HuH-7 (cell line): ENCODE measurements at places on chromosomes 11 and 22.

DNA sequence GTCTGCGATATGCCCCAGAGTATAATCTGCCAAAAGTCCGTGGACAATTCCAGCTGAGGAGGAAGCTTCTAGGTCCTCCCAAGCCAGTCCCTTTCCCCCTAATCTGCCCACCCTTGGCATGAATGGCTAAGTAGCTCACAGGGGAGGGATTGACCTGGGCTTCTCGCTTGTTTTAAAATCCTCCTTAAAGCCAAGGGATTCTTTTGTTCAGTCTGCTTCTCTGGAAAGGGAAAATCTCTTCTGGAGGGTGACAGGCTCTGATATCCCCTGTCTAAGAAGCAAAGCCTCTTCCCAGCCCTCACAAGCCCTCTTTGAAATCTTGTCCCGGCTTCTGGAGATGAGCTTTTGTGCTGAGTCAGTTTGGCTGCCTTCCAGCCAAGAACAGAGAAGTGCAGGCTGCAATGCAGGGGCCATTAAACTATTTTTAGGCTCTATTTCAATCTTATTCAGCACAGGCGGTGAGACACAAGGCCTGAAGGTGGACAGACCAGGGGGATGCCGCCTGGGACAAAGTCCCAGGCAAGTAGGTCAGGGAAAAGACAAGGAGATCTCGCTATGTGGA, 23.9 kb downstream of the NEFH start:
- DNase-seq, result no peak

DNA sequence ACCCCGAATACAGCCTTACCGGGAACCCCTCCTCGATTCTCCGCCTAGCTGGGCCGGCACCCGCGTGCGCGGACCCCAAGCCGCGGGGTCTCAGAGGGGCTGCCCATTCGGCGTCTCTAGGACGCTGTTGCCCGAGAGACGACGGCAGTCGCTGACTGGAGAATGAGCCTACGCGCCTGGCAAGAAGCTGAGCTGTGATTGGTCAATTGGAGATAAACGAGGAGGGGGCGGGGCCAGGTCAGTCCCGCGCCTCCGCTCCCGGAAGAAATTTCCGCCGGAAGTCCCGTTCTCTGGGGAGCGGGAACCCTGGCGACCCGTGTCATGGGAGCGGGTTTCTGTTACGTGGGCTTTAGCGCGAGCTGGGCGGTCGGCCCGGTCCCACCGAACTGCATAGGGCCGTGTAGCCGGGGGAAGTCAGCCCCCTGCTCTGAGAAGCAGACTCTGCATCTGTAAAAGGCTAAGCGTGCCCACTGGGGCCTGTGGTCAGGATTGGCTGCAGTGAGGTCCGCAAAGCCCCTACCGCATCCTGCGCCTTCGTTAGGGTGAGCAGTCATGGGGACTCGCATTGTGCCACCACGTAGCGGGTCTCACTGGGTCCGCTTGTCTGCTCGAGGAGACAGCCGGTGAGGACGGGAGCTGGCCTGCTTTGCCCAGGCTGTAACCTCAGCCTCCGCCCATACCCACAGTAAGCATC, at the start of gene EFCAB6:
Gene EFCAB6 (minus strand): TSS at position 157 of the 694 bp plus-strand sequence. CDS start 29,987 bp downstream, outside the sequence.
- peak; percentile 56 for DNase-seq

DNA sequence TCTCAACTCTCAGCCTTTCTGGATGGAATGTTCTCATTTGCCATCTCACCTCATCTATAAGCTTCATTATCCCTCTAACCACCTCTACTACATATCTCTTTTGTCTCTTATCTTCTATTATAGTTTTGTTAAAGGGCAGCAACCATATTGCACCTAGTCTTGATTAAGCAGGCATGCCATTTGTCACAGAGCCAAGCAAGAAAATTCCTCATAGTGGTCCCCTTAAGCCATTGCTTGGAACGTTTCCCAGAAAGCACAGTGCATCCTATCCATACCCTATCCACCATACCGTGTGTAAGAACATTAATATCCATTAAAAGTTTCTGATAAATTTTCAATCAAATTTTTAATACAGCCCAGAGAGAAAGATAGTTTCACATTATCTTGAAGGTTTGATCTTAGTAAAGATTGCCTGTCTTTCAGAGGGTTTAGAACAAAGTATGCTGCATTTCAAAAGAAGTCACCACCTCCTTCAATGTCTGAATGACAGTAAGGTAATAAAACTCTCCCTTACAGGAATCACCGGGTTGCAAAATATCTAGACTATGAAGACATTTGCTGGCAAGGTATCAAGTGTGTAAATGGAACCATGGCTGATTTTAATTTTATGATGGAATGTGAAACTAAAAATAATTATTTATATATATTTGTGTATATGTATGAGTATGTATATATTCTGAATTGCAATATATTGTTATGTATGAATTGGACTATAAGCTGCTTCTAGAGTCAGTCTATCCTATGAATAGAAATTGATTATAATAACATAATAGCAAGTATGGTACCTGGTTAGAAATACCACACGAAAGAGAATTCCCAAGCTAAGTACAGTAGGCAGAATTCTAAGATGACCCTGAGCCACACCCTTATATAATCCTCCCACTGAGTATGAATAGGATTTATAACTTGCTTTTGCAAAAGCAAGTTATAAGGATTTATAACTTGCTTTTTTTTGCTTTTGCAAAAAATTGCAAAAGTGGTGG, 1296.3 kb downstream of the LRRC4C start:
- no peak for DNase-seq

DNA sequence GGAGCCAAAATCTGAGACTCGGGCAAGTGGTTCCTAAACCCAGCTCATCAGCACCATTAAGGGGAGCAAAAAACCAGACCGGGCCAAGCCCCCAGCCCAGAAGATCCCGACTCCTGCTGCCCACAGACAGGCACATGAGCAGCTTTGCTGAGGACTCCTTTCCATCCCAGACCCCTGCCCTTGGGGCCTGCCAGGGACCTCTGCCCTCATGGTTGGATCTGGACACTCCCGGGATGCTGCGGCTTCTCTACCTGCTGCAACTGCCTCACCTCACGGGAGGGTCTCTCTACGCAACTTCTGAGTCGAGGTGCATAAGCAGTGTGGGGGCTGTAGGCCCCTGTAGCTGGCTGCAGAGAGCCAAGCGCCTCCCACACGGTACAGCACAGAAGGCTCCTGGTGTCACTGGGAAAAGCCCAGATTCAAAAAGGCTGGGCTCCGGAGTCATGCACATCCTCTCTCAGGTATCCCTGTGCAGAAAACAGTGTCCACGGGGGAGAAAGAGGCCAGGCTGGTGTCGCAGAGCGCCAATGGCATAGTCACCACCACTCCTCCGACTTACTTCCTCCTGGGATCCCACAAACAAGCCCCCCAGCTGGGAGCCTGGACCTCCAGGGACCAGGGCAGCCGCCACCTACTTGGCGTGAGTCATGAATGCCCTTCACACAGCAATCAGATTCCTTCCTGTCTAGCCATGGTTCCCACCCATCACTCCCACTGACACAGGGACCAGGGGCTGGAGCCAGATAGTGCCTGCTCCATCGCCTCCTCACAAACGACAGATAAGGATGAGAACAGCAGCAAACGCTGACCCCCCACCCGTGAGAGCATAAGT, 122.1 kb downstream of the BCR start:
- no peak for DNase-seq

DNA sequence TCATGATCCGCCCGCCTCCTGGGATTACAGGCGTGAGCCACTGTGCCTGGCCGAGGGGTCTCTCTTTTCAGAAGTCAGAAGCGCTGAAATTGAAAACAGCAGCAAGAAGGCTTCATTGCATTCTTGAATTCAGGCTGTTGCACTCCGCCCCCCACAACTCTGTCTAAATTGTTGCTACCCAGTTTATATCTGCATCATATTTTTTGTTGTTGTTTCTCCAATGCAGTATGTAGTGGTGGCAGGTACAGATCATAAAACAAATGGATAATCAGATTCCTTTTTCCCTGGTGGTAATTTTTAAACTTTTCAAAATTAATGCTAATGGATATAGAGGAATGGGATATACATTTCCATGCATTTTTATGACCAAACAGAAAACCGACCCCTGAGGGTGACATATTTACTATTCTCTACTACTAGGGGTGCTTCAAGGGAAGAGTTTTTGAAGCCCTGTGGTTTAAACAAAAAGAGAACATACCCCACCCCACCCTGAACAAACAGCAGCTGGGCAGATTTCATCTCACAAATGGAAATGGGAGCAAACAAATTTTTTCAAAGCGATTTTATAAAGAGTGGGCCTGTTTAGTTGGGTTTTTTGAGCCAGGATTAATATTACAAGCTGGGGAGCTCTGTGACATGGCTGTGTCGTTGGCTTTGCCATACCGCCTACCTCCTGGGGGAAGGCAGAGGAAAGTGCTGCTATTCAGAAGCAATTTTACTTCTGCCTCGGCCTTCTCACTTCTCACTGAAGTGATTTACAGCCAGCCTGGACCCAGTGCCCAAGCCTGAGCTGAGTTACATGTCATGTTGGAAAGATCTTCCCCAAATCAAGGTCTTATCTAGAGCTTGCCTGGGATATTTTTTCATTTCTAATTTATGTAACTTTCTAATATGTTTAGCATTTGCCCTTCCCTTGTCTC, 16.0 kb upstream of the TMA7B start:
- no peak for DNase-seq

DNA sequence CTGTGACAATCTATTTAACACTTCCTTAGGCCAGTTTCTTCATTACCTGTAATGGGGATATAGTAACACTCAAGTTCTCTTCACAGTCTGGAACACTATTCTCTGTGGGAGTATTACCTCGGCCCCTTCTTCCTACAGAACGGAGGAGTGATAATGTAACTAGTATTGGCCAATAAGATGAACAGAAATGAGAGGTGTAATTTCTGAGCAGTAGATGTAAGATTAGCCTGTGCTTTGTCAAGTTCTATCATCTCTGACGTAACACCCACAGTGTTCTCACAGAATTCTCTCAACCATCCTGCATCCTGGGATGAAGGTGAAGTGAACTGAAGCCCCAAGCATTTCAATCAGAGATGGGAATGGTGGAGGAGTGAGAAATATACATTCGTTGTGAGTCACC, 65.2 kb upstream of the TOP3B start:
- no peak for DNase-seq

- DNase-seq, result no peak
Measured at GRCh38 chr11:12110714-12111548, 541 bp downstream of the MICAL2 start.

DNA sequence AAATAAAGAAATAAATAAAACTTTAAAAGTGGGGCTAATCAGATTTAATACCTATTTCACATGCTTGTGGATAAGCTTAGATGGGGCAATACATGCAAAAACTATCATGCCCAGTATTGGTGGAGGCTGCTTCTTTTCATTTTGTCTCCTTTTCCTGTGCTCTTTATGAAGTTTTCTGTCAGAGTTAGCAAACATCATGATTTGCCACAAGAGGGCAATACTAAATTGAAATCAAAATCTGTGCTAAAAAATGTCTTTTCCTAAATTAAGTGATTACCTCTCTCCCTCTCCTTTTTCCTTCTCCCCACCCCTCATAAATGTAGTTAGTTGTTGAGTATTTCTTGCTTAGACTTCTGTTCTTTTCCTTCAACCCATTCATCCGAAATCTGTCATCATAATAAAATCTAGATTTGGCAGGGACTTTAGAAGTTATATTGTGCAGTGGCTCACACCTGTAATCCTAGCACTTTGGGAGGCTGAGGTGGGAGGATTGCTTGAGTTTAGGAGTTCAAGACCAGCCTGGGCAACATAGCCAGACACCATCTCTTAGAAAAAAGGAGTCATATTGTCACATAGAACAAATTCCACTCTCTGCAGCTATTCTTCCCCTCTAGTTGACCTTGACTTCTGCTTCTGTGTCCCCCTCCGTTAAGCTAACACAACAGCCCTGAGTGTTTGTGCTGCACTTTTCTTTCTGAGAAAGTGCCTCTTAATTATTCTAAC, 4.7 kb upstream of the ARHGAP42 start:
- DNase-seq, result no peak

GRCh38 chr11:60831501-60832079, 10.3 kb upstream of the CCDC86 start:
- no peak for DNase-seq

DNA sequence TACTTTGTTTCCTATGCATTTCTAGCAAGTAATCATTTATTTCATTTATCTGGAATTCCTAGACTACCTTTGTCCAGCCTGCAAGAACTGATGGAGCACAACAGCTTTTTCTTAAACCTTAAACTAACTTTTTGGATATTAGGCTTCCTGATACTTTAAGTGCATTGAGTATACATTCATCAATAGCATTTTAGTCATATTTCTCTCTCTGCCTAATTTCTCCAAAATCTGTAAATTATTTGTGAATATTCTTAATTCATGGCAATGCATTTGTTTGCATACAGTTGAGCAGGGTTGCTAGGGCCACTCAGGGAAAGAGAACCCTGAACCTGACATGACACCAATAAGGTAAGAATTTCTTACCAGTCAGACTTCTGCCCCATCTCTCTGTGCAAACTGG, 29.1 kb upstream of the APLNR start:
- DNase-seq, result no peak

GRCh38 chr11:80473562-80473961, 1032.7 kb upstream of the TENM4 start:
- no peak for DNase-seq

DNA sequence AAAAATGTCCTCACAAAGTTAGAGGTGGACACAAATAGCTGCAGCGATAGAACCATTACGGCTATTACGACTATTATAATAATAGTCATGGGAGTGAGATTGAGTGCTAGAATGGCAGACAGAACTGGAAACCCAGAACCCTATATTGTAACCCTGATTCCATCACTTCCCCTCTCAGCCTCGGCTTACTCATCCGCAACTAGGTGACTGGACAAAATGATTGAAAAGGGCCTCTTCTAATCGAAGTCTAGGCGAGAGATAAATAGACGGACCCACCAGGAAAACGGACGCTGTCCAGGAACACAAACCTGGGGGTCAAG, 629 bp downstream of the PSMA1 start:
- DNase-seq, result no peak

DNA sequence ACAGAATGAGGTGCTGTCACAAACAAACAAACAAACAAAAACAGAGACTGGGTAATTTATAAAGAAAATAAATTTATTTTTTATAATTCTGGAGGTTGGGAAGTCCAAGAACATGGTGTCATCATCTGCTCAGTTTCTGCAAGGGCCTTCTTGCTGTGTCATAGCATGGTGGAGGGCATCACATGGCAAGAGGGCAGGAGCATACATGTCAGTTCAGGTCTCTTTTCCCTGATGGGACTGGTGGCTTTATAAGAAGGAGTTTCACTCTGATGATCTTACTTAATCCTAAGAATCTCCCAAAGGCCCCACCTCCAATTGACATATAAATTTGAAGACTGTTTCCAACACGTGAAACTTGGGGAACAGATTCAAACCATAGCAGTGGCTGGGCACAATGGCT, 135.7 kb downstream of the NECTIN1 start:
- DNase-seq, result no peak

DNA sequence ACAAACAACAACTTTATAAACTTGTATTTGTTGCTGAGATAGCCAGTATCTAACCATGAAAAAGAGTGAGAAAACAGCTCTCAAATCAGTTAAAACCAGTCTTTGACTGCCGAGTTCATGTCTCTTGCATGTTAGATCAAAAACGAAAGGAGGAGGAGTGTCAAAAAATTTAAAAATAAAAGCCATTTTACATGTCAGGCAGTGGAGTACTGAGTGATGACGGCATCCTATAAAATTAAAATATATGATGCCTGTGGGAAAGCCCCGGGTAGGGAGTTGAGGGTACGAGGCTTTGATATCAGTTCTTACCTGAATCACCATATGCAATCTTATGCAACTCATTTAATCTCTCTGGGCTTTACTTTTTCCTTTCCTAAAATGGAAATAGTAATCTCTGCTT, 117.3 kb downstream of the ETS1 start:
- no peak for DNase-seq

- DNase-seq, result no peak
Measured at GRCh38 chr11:64990222-64990923, 6.4 kb downstream of the BATF2 start.

- no peak for DNase-seq
Measured at GRCh38 chr22:20810645-20811044, 36.7 kb downstream of the SERPIND1 start.

- DNase-seq, result peak; percentile 3
Measured at GRCh38 chr22:34645375-34645774, 420.6 kb upstream of the ISX start.
